ENCODE measurements at places on chromosomes 11 and 22. TPM values are rescaled to one million over a fixed set of nuclear protein-coding genes. Genes with fewer than 3 reads are reported as not detected.
A peak's percentile ranks its signal among the peaks of the same experiment; 100 is the strongest.

DNA sequence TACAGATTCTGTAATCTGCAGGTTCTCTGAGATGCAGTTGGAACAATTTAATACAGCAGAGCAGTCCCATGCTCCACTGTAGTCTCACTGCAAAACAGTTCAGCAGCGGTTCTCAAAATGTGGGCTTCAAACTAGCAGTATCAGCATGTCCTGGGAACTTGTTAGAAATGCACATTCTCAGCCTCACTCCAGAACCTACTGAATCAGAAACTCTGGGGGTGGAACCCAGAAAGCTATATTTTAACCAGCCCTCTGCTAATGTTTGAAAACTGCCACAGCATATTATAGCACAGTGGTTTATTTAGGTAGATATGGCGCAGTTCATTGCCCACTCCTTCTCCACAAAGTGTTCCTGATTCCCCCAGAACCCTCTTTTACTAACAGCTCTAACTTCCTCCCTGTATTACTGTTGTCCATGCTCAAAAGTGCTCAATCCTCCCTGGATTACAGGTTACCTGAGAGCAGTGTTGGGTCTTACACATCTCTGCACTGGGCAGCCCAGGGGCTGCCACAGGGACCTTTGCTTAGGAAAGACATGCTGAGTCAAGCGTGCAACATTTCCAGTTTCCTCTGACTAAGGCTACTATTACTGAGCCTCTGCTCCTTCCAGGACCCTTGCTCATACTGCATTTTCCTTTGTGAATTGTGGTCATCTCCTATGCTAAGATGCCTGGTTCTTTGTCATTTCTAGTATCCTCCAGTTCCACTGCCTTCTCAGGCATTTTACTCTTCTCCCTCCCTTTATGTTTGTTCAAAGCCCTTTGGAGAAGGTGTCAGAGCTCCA, 7.7 kb upstream of the DGAT2 start:
- no peak for DNase-seq

Gene CD3D
- 1.1 TPM for total RNA-seq

Gene EIF4G2
- total RNA-seq: 699 TPM

Gene ANGPTL5
- 0.46 TPM for total RNA-seq

DNA sequence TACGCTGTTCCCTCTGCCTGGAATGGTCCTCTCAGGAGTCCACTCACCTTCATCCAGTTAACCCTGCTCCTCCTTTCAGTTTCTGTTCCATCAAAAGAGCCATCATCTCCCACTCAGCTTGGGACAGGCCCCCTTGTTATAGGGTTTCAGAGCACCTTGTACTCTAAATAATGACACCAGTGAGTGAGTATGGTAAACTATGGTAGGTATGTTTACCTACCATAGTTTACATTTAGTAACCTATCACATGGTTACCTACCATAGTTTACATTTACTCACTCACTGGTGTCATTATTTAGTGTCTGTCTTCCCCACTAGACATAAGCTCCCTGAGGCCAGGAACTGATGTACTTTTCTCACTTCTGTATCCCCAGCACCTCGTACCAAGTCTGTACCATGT, 130.2 kb upstream of the SESN3 start:
- no peak for DNase-seq

GRCh38 chr11:31702966-31703365, 108.2 kb downstream of the PAX6 start:
- no peak for DNase-seq

DNA sequence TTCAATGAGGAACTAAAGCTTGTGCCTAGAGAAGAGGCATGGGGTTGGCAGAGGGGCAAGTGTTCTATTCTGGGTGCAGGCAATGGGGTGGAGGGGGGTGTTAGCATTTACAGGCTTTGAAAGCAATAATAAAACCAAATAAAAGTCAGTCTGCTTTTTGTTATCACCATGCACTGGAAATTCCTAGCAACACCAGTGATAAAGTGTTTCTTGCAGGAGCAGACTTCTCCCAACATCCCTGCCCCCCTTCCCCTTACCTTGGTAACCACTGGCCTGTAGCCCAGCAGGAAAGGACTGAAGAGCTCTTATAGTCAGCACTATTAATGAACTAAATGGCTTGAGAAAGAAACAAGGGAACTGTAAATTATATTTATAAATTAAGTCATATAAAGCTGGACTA, 65.2 kb upstream of the SESN3 start:
- no peak for DNase-seq

GRCh38 chr11:34330653-34331052, 27.2 kb downstream of the ABTB2 start:
- no peak for DNase-seq

DNA sequence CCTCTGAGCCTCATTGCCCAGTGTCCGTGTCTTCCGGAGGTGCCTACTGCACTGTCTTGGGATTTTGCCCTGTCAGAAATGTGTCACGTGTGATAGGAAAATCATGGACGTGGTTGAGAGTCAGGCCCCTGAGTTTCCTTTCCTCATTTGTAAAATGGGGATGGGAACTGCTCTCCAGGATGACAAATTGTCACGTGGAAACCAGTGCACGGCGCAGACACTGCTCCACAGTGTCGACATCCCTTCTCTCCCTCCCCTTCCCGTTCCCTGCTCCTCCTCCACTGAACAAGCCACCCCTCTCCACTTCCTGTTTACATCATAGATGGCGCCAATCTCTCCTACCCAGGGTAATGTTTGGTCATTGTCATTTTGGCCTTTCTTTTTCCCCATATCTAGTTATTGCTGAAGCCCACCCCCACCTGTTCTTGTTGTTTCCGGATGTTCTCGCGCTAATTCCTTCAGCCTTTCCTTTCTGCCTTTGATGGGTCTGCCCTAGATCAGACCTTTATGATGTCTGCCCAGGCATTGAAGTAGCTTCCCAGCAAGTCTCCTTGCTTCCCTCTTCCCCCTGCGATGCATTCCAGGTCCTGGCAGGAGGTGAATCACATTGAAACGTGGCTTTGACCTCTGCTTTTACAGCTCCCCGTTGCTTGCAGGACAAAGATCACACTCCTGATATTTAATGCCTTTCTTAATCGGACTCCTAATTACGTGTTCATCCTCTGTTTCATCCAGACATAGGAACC, 91.8 kb downstream of the TBC1D22A start:
- peak; percentile 53 for DNase-seq

GRCh38 chr11:126791991-126792390, 208.6 kb downstream of the KIRREL3 start:
- no peak for DNase-seq

Gene TXNRD2
- total RNA-seq: 31.2 TPM

DNA sequence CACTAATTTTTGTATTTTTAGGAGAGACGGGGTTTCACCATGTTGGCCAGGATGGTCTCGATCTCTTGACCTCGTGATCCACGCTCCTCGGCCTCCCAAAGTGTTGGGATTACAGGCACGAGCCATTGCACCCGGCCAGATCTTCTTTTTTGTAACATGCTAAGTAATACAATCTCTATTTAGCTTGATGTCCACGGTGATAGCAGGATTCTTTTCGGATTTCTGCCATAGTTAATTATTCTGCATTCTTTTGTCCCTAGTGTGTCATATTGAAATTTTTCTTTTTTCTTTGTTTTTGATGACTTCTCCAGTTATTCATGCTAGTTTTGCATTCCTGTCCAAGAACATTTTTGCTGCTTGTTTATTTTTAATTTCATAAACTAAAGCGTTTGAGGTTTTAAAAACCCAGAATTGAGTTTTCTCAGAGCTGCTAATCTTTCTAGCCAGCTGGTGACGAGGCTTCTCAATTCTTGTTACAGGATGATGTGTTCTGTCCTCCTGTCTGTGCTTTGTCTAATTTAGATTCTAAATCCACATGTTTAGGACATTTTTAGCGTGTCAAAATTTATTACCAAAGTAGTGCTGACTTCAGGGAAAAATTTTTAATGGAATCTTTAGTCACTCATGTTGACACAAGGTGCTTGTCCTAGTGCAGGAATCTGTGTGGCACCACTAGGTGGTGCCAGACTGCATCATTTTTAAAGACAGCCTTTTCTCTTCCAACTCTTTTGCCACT, 21.8 kb downstream of the NF2 start:
- no peak for DNase-seq

DNA sequence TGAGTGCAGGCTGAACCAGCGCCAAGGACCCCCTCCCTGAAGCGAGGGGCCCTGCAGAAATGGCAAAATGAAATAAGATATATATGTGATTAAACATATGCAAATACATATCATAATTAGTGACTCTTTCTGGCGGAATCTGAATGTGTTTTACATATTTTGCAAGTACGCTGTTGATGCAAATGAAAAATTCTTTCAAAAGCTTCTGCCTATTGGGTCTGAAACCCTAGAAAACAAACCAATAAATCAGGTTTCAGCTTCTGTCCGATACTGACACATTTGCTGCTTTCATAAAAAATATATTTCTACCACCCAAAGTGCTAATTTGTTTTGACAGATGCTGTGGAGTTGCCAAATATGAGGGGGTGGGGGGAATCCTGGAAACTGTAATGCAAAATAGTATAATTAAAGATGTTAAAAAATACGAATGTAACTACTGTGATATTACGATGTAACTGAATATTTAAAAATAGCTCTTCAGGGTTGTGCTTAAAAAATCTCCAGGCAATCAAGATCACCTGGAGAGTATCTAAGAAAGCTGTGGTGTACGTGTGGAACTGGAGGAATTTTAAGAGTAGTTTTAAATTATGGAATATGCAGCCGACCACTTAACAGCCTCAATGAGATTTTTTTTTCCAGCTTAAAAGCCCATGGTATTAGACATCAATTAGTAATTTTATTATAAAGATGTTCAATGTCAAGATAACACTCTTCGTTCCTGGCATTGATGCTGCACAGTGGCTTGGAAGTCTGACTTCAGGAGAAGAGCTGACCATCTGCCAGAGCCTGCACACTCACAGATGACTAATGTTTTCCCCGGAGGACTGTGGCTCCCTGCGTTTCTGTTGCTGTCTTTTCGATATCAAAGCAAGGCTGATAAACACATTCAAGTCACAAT, 122.2 kb upstream of the RCN1 start:
- DNase-seq: no peak

Gene C22orf15
- total RNA-seq: not detected

Gene CYP2D6
- total RNA-seq: not detected

GRCh38 chr11:35822815-35823495, 120.9 kb upstream of the LDLRAD3 start:
- no peak for DNase-seq

DNA sequence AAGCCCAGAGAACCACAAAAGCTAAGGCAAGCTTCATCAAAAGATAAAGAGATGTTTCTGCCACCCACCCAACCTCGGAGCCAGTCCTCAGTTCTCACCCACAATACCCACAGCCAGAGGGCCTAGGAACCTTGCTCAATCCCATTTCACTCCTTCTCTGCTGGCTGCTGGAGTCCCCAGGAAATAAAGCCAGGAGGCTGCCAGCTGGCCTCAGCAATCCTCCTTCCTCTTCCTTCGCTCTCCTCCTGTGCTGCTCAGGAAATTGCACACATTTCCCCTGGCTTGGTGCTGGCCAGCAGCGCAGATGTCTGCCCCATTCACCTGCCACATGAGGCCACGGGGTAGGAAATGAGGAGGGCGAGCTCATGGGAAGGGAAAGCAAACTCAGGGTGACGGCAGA, 91.8 kb upstream of the LDLRAD3 start:
- DNase-seq: peak; percentile 17

Gene P4HA3
- 0.13 TPM for total RNA-seq

Gene C11orf86
- total RNA-seq: not detected

DNA sequence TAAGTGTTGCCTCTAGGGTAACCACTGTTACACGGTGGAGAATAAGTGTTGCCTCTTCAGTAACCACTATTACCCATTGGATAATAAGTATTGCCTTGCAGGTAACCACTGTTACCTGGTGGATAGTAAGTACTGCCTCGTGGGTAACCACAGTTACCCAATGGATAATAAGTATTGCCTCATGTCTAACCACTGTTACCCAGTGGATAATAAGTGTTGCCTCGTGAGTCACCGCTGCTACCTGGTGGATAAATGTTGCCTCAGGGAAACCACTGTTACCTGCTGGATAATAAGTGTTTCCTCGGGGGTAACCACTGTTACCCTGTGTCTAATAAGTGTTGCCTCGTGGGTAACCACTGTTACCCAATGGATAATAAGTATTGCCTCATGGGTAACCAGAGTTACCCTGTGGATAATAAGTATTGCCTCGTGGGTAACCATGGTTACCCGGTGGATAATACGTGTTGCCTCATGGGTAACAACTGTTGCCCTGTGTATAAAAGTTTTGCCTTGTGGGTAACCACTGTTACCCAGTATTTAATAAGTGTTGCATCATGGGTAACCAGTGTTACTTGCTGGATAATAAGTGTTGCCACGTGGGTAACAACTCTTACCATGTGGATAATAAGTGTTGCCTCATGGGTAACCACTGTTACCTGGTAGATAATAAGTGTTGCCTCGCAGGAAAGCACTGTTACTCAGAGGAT, 12.3 kb upstream of the NXPE4 start:
- no peak for DNase-seq

Gene SYT7
- 11.5 TPM for total RNA-seq

DNA sequence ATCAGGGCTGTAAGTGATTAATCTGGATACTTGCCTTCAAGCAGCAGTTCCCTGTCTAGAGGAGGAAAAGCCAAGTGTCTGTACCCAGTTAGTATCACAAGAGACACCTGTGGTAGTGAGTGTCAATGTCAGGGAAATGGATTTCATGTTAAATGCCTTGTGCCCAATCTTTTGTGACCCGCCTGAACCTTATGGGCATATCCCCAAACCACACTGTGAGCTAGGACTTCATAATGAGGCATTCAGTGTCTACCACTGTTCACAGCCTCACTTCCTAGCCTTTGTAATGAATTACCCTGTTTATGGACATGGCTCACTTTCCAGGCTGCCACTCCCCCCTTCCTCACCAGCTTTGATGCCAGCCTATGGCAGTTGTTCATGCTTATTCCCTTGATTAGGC, 125.1 kb downstream of the TRIM44 start:
- DNase-seq: no peak

- DNase-seq: no peak
These were observed 25.6 kb upstream of the TENM4 start for GRCh38 chr11:79466411-79466810.

- no peak for DNase-seq
These were observed 39.5 kb upstream of the CHRNA10 start for GRCh38 chr11:3710485-3711259.

DNA sequence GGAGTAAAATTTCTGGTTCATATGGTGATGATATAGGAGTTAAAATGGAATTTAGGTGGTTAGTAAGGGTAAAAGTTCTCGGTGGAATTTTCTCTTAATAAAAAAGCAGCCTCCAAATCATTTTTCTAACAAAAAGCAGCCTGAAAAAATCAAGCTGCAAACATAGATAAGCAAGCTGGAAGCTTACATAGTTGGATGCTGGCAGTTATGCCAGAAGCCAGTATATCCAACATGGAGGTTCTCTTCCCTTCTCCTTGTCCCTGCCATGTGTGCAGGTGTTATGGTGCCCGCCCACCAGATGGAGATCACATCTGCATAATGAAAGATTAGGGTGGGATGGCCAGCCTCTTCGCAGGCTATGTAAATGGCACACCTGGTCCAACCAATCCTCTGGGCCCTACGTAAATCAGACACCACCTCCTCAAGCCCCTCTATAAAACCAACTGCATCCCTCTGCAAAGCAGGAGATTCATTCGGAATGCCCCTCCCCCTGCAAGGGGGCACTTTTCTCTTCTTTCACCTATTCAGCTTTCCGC, 22.4 kb downstream of the PIWIL3 start:
- no peak for DNase-seq
